MG63 (cell line): ENCODE measurements at places on chromosomes 3 and 15. TPM values are rescaled to one million over a fixed set of nuclear protein-coding genes. Genes with fewer than 3 reads are reported as not detected.

DNA sequence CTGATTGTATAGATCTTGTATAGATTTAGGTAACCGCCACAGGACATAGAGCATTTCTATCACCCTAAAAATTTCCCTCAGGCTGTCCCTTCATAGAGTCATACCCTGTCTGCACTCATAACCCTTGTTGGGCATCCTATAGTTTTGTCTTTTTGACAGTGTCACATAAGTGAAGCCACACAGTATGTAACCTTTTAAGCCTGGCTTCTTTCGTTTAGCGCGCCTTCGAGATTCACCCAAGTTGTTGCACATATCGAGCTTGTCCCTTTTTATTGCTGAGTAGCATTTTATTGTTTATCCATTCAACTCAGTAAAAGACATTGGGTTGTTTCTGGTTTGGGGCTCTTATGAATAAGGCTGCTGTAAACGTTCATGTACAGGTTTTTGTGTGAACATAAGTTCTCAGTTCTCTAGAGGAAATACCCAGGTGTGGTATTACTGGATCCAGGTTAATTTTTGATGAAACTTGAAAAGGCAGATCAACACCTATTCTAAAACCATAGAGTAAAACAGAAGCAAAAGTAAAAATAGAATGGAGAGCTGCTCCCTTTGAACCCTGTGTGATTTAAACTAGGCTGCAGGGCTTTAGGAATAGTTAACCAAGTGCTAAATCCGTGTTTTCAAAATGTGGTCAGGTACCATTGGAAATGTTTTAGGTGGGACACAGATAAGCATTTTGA is 49.5 kb downstream of the CD86 start:
- no peak for DNase-seq

DNA sequence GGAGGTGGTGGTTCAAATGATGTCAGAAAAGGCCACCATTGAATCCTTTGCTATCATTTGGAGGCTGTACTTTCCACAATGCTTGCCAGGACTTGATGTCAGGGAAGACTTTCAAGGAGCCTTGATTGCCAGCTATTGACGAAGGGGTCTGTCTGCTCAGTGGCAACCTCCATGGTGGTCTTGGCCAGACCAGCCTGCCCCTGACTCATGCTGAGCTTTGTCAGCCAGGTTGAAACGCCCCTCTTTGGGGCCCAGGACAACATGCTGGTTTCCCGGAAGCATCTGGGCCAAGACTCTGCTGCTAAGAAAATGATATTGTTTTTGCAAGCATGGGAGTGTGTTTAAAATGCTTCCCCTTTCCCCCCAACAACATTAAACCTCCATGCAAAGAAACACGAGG is 26.7 kb downstream of the CGNL1 start:
- DNase-seq: no peak

DNA sequence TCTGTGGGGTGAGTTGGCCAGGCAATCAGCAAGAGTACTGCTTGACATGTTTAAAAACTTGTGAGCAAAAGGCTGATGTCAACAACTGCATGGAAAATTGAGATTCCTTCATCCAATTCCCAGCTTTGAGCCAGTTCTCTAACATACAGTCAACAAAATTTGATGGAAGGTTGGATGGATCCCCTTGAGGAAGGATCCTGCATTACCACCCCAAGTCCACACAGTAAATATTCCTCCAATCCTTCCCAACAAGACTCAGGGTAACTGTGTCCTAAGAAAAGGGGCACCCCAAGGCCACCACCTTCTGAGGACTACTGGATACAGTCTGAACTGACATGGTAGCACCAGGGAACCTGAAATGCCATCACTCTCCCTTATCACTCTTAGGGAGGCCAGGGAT is 15.1 kb downstream of the GLB1 start:
- DNase-seq: no peak

- DNase-seq: peak; percentile 98
These were observed 90.7 kb downstream of the FNDC3B start for GRCh38 chr3:172129850-172130716.

DNA sequence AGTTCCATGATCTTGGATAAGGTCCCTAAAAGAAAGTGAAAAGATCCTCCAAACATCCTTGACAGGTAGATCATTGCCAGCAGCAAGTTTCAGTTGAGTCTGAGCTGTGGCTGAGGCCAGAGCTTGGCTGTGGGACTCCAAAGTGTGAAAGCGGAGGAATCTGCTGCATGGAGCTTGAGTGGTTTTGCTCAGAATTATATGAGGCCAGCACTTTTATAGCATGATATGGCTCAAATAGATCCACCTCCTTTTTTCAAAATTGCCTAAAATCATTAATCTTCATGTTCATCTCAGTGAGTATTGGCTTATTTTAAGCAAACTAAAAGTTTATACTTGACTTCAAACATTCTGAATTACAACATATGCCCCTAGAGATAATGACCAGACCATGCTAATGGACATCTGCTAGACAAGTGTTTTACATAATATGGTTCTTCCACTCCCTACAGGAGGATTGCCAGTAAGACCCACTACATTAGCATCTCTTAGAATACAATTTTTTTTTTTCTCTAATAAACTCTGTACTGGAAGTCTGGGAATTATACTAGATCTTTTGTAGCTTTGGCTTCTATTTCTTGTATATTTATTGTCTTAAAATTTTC is 368.1 kb downstream of the ZPLD1 start:
- DNase-seq: no peak

GRCh38 chr3:194285850-194286197 is 65.3 kb downstream of the CPN2 start:
- DNase-seq: no peak

DNA sequence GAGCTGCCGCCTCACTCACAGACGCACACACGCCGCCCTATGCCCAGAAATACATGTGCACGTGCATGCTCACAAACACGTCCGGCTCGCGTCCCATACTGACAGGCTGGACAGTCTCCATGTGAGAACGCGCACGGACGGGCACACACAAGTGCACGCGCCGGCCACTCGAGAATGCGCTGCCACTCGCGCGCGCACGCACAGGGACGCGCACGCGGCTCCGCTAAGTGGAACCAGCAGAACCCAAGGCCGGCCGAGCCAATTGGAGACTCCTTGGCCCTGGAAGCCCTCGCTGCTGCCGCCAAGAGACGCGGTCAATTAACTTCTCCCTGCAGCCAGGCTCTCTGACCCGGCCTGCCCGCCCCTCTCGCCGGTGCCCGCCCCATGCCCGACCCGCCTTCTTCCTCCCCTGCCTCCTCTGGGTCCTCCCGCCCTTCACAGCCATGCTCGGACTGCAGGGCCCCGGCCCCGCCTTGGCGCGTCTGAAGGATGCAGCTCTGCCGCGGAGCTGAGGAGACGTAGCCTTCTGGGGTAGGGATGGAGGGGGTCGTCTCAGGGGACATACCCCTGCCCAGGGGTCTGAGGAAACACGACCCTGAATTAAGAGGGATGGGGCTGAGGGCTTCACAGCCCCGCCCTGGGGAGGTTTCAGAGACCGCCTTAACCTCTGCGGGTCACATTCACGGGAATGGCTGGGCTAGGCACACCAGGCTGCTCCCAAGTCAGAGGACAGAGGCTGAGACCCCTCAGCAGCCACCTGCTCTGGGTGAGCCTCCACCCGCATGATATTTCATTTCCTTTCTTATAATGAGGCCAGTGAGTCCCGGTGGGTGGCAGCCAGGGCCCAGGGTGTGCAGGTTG is 15.0 kb downstream of the PTH1R start:
- peak; percentile 86 for DNase-seq

DNA sequence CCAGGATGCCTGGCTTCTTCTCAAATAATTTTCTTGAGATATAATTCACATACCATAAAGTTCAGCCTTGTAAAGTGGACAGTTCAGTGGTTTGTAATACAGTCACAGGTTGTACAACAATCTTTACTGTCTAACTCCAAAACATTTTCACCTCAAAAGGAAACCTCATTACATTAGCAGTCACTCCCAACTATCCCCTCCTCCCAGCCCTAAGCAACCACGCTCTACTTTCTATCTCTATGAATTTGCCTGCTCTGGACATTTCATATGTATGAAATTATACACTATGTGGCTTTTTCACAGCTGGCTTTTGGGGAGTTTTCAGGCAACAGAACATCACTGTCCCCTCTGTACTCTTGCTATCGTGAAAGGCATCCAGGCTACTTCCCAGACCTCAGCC is 17.5 kb downstream of the TGM5 start:
- DNase-seq: no peak

The PAQR9 gene
- 0.66 and 2.5 TPM in 2 replicates for total RNA-seq

The FOXB1 gene
- total RNA-seq: not detected in 2 replicates

The SPESP1 gene
- not detected in 2 replicates for total RNA-seq

The C2CD4A gene
- not detected in 2 replicates for total RNA-seq

The ZNF662 gene
- total RNA-seq: not detected in 2 replicates

The SLC2A2 gene
- 0.03 and 0.15 TPM in 2 replicates for total RNA-seq

The MESP1 gene
- 2.2 and 8.9 TPM in 2 replicates for total RNA-seq

The HIGD2B gene
- total RNA-seq: not detected in 2 replicates
